Nephron progenitor cell (in vitro differentiated cells): ENCODE measurements at places on chromosomes 1 and 21.
A peak's percentile ranks its signal among the peaks of the same experiment; 100 is the strongest.

- no peak overlapping the region for H3K27ac ChIP-seq
- H3K4me1 ChIP-seq: no peaks in the 10 kb centered on the region
- H3K36me3 ChIP-seq: peaks cover 4% of the 10 kb centered on the region
- H3K4me3 ChIP-seq: no peak overlapping the region
- DNase-seq: no peak
- no peaks in the 10 kb centered on the region for H3K27me3 ChIP-seq
Measured at GRCh38 chr1:114620419-114620818, 39.0 kb upstream of the BCAS2 start.

GRCh38 chr21:42414928-42415769 is 11.4 kb downstream of the UBASH3A start:
- peaks cover 17% of the 10 kb centered on the region for H3K4me1 ChIP-seq
- H3K36me3 ChIP-seq: no peaks in the 10 kb centered on the region
- DNase-seq: no peak

GRCh38 chr1:246355411-246356230 is 151.5 kb downstream of the SMYD3 start:
- no peaks in the 10 kb centered on the region for H3K27me3 ChIP-seq
- no peak for DNase-seq
- peaks cover 14% of the 10 kb centered on the region for H3K36me3 ChIP-seq
- no peak overlapping the region for H3K4me3 ChIP-seq
- H3K27ac ChIP-seq: peak overlapping the region; percentile 43

DNA sequence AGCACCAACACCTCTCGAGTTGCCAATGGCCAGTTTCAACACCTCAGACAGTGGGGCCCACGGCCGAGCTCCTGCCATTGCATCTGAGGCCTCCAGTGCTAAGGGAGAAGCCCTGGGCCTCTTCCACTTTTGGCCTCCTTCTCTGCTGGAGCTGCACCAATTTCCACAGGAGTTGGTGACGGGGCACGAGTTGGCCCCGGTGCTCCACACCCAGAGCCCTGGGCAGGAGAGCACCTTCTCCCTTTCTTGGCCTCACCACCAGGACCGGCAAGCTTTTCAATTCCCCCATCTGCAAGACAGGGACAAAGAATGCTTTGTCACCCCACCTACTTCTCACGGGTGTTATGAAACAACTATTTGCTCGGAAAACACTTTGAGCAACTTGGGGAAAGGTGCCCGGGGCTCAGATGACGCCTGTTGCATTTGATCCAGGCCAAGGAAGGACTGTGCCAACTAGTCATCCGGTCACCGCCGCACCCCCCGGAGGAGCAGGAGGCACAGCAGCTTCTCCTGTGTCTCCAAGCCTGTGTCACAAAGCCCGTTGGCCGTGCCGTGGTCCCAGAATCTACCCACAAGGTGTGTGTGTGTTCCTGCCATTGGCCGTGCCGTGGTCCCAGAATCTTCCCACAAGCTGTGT is 55.2 kb downstream of the TOMM20 start:
- no peaks in the 10 kb centered on the region for H3K27me3 ChIP-seq
- no peak for DNase-seq
- H3K36me3 ChIP-seq: no peaks in the 10 kb centered on the region
- peaks cover 50% of the 10 kb centered on the region for H3K4me1 ChIP-seq
- no peak overlapping the region for H3K4me3 ChIP-seq
